CD4-positive, alpha-beta T cell treated with Interferon gamma for 1 hour (primary cell): ENCODE measurements at places on chromosomes 2 and 18.

GRCh38 chr2:37829616-37830395 is 95.3 kb upstream of the RMDN2 start:
- no peak for DNase-seq

- no peak for DNase-seq
These were observed 65.9 kb upstream of the HPCAL1 start for GRCh38 chr2:10236571-10237391.

DNA sequence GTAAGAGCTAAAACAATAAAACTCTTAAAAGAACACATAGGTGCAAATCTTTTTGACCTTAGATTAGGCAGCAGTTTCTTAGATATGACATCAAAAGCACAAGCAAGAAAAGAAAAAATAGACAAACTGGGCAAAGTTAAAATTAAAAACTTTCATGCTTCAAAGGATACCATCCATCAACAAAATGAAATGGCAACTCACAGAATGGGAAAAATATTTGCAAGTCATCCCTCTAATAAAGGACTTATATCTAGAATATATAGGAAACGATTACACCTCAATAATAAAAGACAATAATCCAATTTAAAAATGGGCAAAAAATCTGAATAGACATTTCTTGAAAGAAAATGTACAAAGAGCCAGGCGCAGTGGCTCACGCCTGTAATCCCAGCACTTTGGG is 29.5 kb upstream of the ALMS1 start:
- no peak for DNase-seq

- no peak for DNase-seq
These were observed 55.1 kb downstream of the CDH19 start for GRCh38 chr18:66548747-66549146.

DNA sequence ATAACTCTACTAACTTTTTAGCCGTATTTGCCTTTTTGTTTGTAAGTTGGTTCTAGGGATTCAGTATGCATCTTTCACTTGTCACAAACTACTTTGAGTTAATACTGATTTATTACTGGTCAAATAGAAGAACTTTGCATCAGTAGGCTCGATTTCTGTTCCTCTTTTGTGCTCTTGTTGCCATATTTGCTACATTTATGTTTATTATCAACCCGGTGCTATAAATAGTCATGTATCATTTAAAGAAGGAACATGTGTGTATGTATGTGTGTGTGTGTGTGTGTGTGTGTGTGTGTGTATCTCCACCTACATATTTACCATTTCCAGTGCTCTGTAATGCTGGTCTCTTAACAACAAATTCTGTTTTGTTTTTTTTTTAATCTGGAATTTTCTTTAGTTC is 79.6 kb upstream of the B3GNT7 start:
- peak; percentile 17 for DNase-seq
